ENCODE measurements at places on chromosomes 12 and 14.

DNA sequence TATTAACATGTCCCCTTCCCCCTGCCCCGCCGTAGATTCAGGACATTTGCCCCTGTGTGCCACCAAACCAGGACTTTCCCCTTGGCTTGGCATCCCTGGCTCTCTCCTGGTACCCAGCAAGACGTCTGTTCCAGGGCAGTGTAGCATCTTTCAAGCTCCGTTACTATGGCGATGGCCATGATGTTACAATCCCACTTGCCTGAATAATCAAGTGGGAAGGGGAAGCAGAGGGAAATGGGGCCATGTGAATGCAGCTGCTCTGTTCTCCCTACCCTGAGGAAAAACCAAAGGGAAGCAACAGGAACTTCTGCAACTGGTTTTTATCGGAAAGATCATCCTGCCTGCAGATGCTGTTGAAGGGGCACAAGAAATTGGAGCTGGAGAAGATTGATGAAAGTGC, 28.9 kb downstream of the HRK start:
- no peak for DNase-seq

DNA sequence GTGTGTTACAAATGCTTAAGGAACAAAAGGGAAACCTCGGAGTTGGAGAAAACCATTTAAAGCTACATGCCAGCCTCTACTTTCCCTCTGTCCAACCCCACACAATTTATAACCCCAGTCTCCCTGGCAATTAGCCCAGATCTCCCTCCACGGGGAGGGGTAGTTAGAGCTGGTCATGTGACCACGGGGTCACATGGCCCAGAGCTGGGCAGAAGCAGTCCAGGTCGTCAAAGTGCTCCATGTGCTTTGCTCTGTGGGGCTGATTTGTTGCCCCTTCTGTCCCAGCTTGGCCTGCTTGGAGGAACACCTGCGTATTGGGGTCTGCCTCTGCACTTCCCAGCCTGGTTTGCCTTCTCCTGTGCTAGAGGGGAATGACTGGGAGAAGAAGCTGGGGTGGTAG, 219.1 kb downstream of the RBM19 start:
- DNase-seq: no peak

GRCh38 chr12:40693207-40693821, 1.1 kb downstream of the CNTN1 start:
- no peak for DNase-seq

DNA sequence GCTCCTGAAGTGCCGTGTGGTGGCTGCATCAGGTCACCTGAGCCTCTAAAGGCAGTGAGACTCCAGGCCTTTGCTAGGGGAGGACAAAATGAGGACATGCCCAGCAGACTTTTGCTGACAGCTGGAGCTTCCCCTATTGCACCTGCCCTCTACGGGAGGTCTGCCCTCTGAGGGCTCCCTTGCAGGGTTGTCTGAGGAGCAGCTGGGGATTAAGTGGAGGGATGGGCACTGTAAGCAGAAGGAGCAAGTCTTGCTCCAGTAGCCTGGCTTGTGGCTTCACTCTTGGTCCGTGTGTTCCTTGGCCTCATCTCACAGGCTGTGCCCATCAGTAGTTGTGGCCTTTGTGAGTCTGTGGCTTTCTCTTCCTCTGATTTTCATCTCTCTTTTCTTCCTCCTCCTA, 66.9 kb upstream of the NRXN3 start:
- no peak for DNase-seq

DNA sequence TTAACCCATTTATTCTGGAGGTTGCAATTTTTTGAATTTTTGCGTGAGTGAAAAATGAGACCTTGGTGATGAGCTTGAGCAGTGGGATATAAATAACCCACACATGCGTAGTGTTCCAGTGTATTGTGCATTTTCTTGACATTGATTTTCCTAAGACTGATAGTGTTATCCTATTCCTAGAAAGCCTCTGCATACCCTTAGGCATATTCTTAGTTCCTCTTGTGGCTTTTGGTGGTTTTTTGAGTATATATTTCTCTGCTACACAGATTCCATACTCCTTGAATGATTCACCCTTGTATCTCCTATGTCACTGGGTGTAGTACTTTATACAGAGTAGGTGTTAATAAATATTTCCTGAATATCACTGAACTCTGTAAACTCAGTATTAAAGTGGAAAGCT, 363.4 kb upstream of the PDE3A start:
- DNase-seq: no peak

DNA sequence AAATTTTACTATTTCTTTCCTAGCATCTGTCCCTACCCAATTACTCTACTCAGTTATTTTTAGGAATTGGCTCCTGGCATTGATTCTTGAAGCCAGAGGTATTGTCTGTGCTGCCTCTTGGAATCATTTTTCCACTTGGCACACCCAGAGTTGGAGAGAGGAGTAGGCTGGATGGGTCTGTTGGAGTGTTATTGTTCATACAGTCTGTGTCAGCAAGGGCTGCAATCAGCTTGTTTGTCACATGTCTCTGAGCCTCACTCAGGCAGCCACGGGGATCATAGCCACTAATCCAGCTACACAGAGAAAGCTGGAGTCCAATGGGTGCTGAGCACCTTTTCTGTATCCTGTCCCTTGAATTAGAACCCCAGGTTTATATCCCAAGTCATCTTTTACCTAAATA, 176.0 kb upstream of the DYRK2 start:
- no peak for DNase-seq

GRCh38 chr12:12439636-12440035, 82.8 kb downstream of the BORCS5 start:
- DNase-seq: peak; percentile 23

DNA sequence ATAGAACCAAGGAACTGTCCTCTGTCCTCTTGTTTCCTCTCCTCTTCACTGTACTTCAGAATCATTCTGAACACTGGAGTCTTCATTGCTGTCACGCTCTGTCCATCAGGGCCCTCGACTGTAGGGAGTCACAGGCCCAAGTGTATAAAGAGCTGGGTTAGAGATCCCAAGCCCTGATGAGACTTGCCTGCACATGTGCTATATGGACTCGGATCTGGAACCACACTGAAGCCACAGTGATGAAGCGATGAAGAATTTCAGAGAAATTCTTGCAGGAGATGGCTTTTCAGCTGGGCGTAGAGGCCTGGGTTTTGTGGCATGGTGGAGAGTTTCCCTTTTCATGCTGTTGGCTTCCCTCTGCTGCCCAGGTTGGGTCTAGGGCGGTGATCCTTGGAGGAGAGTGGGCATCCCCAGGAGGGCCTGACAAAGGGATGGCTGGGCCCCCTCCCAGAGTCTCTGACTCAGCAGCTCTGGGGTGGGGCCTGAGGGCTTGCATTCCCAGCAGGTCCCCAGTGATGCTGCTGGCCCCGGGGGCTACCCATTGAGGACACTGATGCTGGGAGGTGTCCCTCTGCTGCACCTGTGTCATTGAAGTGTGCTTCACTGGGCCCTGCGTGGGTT, 39.6 kb upstream of the YY1 start:
- no peak for DNase-seq

- DNase-seq: peak; percentile 66
Observed at GRCh38 chr12:91978143-91978542, 167.5 kb downstream of the BTG1 start.

DNA sequence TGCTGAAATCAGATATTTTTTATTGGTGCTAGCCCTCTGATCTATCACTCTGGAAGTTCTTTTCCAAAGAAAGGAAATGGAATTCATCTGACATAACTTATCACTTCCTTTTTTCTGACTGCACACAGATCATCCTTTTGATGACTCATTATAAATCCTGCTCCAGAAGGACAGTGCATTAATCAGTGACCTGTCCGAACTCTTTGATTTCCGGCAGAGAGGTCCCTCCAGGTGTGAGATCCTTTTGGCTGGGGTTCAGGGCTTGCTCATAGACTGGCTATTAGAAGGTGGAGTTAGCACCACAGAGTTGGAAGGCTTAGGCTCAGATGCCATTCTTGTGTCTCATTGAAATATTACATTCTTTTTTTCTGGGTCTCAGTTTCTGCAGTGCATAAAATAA, 328.2 kb downstream of the ZFP36L1 start:
- no peak for DNase-seq
